Type B pancreatic cell (in vitro differentiated cells): ENCODE measurements at places on chromosomes 1 and 21.

GRCh38 chr1:22124592-22125229 lies 18.2 kb downstream of the WNT4 start:
- DNase-seq = no peak

GRCh38 chr1:180231936-180232335 lies 1.9 kb downstream of the LHX4 start:
- DNase-seq = no peak

DNA sequence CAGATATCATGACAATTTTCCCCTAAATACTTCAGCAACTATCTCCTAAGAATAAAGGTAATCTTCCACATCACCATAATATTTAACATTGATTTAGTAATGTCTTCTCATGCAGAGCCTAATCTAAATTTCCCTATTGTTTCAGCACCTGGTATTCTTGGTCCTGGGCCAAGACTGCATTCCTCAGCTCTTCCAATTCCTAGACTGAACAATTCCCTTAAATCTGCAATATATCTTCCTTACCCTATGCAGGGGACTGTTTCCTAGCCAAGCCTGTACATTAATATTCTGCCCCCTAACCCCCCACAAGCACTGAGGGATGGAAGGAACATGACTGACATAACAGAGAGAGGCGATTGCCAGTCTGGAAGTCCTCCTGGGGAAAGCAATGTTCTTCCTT lies 28.7 kb upstream of the DISP1 start:
- DNase-seq = no peak

- no peak for DNase-seq
Observed at GRCh38 chr1:59396387-59396786, 99.5 kb downstream of the FGGY start.

- no peak for DNase-seq
Observed at GRCh38 chr1:180524915-180525714, 22.7 kb upstream of the ACBD6 start.

DNA sequence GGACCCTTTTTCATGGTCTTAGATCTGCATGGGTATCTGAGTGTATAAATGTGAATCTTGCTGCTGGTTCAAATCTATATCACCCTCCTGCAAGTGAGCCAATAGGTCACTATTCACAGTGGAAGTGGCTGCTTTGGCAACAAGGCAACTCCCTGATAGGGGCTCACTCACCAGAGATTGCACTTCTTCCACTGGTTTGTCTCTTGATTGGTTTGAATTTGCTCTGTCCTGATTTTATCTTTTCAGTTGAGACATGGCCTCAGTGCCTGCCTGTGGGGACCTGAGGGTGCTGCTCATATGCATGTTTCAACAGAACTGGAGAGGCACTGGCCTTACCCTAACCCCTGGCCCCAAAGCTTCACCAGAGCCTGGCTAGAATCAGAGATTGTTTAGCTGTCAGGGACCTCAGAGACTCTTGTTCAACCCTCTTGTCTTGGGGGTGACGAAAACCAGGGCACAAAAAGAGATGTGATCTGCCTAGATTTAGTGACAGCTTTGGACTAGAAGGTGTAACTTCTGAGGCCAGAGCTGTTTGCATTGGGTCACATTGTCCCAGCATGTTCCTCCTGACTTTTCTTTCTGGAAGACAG lies 16.9 kb downstream of the AVPR1B start:
- no peak for DNase-seq

- DNase-seq = no peak
Observed at GRCh38 chr1:107594536-107594935, 370.4 kb downstream of the VAV3 start.

- no peak for DNase-seq
Observed at GRCh38 chr1:202501281-202501680, 152.8 kb downstream of the PPP1R12B start.

GRCh38 chr1:109816975-109817535 lies 53.3 kb upstream of the EPS8L3 start:
- DNase-seq = no peak

GRCh38 chr1:36751525-36751924 lies 268.8 kb upstream of the CSF3R start:
- no peak for DNase-seq

DNA sequence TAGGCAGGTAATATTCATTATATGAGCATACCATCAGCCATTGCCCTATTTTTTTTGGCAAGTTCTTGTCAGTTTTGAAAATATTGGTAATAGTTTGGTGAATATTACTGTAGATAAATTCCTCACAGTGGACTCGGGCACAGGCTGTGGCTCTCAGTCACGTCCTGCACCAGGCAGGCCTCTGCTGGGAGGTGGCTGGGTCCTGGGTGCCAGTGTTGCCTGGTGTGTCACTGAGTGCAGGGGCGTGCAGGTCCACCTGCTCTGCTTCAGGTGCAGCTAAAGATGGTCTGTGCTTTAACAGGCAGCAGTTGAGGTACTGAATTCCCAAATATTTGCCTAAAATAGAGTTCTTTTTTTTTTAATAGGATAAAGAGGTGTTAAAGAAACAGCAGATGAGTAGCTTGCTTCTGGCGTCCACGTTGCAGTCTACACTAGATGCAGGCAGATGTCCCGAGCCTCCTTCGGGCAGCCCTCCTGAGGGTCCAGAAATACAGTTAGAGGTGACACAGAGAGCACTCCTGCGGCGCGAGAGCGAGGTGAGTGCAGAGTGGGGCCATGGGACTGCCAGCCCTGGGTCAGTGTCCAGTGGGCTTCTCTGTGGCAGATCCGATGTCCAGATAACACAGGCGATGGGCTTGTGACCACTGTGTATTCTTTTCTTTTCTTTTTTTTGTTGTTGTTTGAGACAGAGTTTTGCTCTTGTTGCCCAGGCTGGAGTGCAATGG lies 57.3 kb upstream of the DIP2A start:
- no peak for DNase-seq

DNA sequence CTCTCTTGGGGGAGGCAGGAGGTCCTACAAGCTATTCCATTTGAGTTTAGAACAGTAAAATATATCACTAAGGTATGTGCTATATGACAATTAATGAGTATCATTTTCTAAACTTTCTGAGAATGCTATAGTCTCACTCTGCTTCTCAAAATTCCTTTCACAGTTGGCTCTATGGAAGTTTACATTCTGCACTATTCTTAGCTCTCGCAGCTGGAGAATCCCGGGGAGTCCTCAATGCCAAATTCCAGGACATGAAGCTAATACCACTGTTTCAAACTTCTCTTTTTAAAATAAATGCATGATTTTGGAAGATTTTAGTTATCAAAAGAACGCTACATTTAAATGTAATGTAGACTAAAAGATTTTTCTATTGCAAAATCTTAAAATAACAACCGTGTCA lies 22.4 kb upstream of the PALMD start:
- no peak for DNase-seq

- DNase-seq = no peak
Observed at GRCh38 chr1:151197863-151198253, 494 bp upstream of the PIP5K1A start.

GRCh38 chr1:234645474-234645953 lies 35.5 kb upstream of the IRF2BP2 start:
- no peak for DNase-seq

- no peak for DNase-seq
Observed at GRCh38 chr1:166972826-166973225, 2.5 kb downstream of the ILDR2 start.

- no peak for DNase-seq
Observed at GRCh38 chr1:213761845-213762407, 225.8 kb upstream of the PROX1 start.

- DNase-seq = no peak
Observed at GRCh38 chr21:45367402-45368351, 37.3 kb upstream of the COL18A1 start.

DNA sequence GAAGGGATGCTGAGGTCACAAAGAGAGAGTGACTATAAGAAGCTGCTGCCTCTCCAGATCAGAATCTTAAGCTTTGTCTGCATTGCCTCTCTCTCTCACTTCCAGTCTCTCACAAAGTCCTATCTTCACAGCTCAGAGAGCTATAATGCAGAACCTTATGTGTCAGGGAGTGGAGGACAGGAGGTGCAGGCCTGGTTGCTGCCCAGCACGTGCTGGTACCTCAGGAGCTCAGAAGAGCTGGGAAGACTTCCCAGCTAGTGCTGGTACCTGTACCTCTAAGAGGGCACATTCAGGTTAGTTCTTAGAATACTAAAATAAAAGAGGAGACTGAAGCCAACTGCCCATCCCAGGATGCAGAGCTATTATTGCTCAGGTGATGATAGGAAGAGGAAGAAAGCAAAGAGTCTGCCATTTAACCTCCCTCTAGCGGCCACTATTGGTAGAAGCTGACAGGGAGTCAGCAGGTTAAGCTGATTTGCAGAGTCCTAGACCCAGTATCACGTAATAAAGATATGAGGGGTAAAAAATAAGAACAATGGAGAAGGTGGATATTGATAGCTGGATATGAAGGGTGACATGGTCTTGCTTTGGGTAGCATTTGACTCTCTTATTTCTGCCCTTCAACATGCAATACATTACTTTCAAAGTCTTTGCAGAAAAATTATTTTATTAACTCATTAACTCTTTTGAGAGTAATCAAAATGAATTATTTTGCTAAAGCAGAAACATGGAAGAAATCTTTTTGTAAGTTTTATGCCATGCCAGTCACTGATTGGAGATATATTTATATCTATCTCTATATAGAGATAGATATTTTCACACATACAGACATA lies 138.1 kb upstream of the HMCN1 start:
- DNase-seq = no peak

DNA sequence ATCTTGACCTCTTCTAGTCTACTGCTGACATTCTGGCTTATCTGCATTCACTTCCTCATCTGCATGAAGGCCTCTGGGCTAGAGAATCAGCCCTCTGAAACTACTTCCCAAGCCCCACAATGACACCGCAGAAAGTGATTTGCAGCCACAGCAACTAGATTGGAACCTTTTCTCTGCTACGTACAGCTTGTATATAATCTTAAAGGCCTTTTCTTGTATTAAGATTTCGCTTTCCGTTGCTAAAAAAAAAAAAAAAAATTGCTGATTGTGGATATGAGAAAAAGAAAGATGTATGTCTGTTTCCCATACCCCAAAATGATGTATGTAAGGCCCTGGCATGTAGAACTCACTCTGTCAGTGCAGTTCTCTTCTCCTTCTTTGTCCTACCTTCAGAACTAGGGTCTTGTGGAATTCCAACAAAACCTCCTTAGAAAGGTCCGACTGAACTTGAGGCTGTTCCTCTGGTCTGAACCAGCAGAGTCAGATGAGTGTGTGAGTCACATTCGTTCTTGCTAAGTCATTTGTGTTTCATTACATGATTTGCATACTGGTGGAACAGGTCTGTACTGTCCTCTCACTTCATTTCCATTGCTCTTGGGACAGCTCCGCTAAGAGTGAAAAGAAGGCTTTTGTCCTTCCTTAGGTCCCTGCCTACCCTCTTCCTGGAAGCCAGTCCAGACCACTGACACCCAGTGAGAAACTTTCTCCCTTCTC lies 62.7 kb downstream of the PLPP3 start:
- no peak for DNase-seq

- DNase-seq = no peak
Observed at GRCh38 chr1:247247568-247247967, 8.3 kb upstream of the VN1R5 start.

- no peak for DNase-seq
Observed at GRCh38 chr1:32984090-32984454, 19.5 kb upstream of the RNF19B start.

GRCh38 chr1:192609110-192610079 lies 26.6 kb upstream of the RGS13 start:
- DNase-seq = no peak

DNA sequence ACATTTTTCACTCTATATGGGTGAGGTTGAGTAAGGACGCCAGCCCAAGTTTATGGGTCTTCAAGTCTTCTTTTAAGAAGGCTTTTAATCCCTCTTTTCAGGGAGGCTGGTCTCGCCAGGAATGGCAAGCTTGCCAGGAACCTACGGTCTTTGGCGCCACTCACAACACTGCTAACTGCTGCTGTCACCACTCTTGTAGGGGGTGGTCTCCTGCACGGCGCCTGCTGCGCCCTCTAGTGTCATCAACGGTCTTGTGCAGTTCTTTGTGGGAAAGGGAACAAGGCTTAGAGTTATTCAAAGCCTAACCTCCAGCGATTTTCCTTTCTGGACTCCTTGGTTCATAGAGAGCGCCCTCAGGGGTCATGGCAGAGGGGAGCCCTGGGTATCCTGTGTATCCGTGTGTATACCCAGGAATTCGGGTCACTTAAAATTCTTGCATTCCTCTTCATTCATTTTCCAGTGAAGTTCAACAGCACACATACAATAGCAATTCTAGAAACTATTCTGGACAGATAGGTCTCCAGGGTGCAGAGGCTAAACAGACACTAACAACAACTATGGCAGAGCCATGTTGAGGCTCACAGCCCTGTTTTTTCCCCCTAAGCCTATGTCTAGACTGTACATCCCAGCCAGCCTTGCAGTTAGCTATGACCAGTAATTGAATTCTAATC lies 392.8 kb upstream of the CAMK1G start:
- no peak for DNase-seq

GRCh38 chr21:26846036-26846931 lies 1.1 kb upstream of the ADAMTS1 start:
- peak; percentile 80 for DNase-seq

DNA sequence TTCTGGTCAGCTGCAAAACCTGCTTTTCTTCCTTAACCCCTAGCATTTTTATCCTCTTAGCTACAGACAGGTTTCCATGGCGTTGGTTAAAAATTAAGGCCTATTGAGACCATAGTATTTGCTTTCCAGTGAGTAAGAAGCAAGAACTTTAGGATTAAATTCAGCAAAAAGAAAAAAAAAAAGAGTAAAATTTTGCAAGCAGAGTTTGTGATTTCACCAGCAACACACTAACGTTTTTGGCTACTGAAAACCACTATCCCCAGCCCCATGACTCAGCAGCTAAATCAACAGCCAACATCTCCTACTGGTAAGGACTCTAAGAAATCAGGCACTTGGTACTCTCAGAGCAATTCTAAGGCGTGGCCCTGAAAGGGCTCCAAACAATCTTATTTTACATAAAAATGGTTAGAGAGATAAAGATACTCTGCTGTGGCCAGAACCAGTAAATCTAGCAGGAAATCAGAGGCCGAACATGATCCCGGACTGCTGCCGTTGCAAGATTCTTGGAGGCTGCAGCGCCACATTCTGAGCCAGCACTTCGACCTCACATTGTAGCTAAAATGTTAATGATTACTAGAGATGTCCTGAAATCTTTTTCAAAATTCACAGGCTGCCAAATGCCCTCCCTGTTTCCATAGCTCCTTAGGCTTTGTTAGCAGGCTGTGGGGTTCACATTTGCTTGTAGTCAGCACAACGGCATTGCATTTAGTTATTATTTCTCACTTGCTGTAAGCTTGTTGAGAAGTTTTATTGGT lies 1.6 kb upstream of the ENO1 start:
- DNase-seq = no peak

DNA sequence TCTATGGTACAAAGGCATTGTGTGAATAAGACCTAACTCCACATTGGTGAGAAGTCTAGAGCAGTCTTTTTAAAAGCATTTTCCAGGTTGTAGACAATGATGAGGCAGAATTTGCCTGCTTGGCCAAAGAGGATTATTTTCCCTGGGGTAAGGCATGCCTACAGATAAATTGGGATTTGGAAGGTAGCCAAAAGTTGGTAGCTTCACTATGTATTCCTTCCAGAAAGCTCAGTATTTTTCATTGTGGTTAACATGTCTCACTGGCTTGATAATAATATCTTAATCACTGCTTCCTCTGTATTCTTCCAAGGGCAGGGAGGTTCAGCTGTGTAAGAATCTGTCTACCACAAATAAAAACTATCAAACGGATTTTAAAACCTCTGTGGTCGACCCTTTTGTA lies 590.8 kb upstream of the PRMT6 start:
- DNase-seq = no peak

GRCh38 chr1:48493970-48494769 lies 22.2 kb upstream of the SPATA6 start:
- no peak for DNase-seq

- DNase-seq = no peak
Observed at GRCh38 chr1:237851210-237851845, 39.4 kb downstream of the ZP4 start.

GRCh38 chr1:13775459-13775858 lies 75.5 kb downstream of the PRDM2 start:
- no peak for DNase-seq
